ENCODE measurements at places on chromosomes 13 and 19.

GRCh38 chr19:979318-979741, 4.8 kb upstream of the WDR18 start:
- DNase-seq = no peak

GRCh38 chr13:20719783-20720182, 16.3 kb downstream of the IL17D start:
- no peak for DNase-seq

DNA sequence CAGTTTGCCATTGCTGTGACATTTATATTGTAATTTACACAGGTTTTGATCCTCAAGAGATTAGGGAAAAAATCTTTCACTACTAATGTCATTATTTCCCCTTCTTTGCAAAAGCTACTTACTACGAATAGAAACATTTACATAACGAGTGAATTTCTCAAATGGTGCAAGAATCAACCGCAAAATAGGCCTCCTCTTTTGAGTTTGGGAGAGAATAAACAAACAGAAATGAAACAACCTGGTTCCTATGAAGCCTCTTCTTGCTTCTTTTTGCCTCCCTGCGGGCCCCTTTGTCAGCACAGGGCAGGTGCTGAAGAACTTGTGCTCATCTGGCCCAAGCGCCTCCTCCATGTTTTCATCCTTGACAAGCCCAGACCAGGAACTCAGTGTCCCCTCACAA, 10.1 kb upstream of the GJA3 start:
- no peak for DNase-seq

- no peak for DNase-seq
These were observed at the start of gene LIPE for GRCh38 chr19:42427313-42427712. TSS of gene LIPE (minus strand) at chr19:42427388. CDS start at chr19:42427149, 239 bp downstream.

DNA sequence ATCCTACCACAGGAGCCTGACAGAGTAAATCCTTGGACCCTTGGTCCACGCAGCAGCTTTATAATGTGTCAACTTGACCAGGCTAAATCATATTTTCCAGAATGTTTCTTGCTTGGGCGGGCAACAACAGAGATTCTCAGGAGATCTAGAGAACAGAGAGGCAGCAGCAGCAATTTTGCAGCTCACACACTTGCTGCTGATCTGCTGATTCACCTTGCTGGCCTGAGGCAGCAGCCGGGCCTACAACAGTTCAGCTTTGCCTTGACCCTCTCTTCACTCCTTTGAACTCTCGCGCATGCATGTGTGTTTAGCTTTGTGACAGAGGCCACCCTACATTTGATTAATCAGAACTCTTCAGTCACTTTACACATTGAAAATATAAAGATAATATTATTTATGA, 159.3 kb downstream of the UGGT2 start:
- DNase-seq = no peak

- peak; percentile 24 for DNase-seq
These were observed 47.2 kb downstream of the ZAR1L start for GRCh38 chr13:32267836-32268439.

DNA sequence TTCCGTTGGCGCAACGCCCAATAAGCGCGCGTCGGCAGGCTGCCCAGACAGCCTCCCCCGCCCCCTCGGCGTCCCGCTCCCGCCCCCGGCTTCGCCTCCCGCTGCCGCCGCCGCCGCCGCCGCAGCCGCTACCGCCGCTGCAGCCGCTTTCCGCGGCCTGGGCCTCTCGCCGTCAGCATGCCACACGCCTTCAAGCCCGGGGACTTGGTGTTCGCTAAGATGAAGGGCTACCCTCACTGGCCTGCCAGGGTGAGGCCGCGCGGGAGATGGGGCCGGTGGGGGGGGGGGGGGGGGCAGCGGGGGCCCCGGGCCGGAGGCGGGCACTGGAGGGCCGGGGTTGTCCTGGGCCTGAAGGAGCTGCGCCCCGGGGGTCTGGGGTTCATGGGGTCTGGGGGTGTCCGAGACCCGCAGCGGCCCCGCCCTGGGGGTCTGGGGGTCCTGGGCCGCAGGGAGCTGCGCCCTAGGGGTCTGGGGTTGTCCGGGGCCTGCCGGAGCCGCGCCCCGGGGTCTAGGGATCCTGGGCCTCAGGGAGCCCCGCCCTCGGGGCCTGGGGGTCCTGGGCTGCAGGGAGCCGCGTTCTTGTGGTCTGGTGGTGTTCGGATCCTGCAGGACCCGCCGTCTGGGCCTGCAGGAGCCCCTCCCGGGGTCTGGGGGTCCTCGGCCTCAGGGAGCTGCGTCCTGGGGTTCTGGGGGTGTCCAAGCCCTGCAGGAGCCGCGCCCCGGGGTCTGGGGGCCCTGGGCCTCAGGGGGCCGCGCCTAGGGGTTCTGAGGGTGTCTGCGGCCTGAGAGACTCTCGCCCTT, at the start of gene HDGFL2:
HDGFL2 (plus strand) TSS at position 124 of the 801 bp plus-strand sequence; CDS start at position 178, 54 bp downstream.
- DNase-seq = no peak

Measured in NCI-H1930 (cell line).